ENCODE measurements at places on chromosomes 4 and X.

DNA sequence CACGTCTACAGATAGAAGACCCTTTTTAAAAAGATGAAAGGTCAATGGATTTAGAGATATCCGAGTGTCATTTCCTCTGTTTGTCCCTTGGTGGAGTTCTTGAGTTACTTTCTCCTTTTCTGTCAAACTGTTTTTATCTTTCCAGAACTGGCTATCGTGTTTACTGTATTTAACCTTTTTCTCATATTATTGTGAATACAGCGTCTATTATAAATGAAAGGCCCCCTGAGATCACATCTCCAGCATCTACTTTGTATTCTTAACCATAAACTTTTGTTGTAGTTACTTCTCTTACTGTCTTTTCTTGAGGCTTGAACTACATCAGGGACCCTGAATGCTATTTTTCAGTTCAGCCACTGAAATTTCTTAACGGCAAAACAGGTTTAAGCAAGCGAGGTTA is 4.0 kb upstream of the PCDH7 start:
- no peak for DNase-seq

GRCh38 chr4:17580969-17581368 is 4.0 kb downstream of the LAP3 start:
- DNase-seq = no peak

DNA sequence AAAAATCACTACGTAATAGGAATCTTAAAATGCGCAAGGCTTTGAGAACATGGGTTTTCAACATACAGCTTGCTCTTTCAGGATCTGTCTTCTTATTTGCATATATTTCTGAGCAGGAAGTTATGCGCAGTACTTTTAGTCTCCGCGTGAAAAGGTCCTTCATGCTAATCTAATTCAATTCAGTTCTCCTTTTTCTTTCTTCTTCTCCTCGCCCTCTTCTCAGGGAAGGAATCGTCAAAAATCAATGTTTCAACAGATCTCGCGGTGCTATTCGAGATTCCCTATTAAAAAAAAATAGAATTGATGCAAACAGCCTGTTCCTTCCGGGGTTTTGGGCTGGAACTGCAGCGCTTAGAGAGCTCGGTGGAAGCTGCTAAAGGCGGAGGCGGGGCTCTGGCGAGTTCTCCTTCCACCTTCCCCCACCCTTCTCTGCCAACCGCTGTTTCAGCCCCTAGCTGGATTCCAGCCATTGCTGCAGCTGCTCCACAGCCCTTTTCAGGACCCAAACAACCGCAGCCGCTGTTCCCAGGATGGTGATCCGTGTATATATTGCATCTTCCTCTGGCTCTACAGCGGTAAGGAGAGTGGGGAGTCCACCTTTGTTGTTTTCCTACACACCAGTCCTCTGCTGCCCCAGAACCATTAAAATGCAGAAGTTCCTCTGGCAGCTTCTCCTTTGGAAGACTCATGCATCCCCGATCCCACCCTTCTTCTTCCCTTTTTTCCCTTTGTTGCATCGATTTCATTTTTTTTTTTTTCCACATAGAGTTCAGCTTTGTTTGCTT is at the start of the genes HMGN5 and SH3BGRL:
HMGN5 (minus strand) TSS at position 243 of the 785 bp plus-strand sequence. CDS start 80,364 bp downstream, outside the sequence.
SH3BGRL (plus strand) TSS at position 432 of the 785 bp plus-strand sequence; CDS start at position 531, 99 bp downstream.
- peak; percentile 41 for DNase-seq

DNA sequence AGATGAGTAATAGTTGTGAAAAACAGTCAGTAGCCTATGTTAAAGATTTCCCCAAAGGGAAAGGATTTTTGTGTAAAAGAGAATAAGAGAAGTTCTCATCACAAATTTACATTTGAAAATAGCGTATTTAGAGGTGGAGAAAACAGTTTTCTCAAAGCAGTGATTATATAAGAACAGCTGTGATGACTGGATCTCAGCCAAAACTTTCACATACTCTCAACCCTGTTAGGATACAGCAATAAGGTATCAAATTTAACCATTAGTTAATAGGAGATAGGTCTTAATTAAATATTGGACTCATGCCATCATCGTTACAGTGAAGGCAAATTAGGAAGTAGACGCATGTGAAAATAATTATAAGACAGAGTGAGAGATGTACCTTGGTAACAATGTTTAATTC is 622.7 kb downstream of the PCDH18 start:
- DNase-seq = no peak

DNA sequence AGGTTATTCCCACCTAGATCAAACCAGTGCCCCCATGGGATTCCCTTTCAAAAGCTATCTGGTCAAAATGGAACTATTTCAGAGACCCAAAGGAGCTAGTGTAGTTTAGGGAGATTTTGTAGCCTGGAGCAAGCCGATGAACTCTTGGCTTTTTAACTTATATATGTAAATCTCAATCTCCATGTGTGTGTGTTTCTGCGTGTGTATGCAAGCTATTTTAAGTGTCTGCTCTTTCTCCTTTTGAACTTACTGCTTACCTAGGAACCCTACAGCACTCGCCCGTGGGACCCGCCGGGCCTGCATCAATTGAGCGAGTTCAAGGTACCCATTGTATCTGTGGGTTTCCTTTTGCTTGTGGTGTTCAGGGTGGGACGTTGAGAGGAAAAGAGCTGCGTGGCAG is 10.4 kb downstream of the CSTF2 start:
- DNase-seq = no peak

DNA sequence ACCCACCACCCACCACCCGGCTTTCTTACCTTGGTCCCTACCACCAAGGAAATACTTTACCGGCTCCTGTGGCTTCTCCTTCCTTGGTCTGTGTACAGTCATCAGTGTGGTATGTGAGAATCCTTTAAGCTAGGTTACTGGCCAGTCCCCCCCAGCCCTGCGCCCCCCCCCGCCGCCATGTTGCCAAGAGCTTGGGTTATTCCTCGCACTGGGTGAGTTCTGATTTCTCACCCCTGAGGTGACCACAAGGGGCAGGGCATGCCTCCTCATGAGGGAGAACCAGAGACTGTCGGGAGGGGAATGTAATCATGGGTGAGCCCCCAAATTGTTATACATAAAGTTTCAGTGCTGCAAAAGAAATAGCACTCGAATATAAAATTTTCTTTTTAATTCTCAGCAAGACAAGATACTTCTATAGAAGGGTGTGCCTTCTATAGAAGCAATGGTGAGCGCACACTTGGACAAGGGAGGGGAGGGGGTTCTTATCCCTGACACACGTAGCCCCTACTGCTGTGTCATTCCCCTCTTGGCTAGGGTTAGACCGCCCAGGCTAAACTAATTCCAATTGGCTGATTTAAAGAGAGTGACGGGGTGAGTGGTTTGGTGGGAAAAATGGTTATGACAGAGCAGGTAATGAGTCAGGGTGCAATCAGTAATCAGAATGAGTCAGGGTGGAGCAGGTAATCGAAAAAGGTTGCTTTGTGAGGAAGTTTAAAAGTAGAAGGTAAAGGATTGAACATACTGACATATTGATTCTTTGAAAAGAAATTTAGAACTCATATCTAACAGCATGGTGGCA is 133.2 kb downstream of the KDM6A start:
- no peak for DNase-seq

DNA sequence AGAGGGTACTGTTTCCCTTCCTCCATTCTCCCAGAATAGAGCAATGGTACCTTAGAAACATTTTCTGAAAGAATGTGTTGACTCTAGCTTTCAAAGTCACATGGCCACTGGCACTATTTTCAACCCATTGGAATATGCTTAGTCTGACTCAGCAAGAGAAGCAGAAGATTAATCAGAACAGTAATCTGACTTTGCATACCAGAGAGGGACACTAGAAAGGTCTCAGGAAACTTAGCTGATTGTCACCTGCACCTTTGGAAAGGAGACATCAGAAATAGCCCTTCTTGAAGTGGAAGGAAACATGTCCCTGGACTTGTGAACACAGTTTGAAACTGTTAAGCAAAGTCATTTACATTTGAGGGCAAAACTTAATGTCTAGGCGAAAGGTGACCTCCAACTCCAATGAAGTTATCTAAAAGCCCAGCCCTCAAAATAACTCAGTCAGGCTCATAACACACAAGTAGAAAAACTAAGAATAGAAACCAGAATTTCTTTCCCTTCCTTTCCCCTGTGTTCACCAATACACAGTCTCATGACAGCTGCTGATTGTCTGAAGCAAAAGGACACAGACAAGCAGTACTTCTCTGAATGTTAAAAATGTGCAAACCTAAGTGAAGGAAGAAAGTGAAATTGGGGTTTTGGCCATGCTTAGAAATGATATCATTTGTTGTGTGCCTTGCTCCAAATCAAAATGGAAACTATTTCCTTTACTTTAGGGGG is 270.8 kb downstream of the GRIA3 start:
- DNase-seq = no peak

- DNase-seq = no peak
Observed at GRCh38 chrX:150060406-150060805, 122.1 kb upstream of the EOLA2 start.

- no peak for DNase-seq
Observed at GRCh38 chr4:56410247-56411062, 23.2 kb upstream of the AASDH start.

GRCh38 chr4:150033901-150034300 is 44.3 kb upstream of the DCLK2 start:
- DNase-seq = no peak

- DNase-seq = no peak
Observed at GRCh38 chr4:24003926-24004325, 114.1 kb upstream of the PPARGC1A start.

DNA sequence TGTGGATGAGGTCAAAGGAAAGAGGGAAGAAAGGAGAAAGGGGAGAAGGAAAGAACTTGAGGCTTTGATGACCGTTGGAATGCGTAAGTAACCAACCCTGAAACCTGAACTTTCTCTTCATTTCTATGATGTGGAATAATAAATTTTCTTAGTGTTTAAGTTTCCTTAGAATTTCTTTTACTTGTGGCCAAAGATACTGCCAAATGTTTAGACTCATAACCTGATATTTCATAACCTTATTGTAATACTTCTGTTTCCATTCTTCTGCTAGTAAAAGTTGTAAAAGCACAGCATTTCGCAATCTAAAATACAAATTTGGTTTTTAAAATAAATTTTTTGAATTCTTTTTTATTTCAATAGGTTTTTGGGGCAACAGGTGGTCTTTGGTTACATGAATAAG is 258.5 kb upstream of the GIMD1 start:
- no peak for DNase-seq

Measured in effector CD8-positive, alpha-beta T cell (primary cell).